ENCODE measurements at places on chromosomes 7 and 10.

DNA sequence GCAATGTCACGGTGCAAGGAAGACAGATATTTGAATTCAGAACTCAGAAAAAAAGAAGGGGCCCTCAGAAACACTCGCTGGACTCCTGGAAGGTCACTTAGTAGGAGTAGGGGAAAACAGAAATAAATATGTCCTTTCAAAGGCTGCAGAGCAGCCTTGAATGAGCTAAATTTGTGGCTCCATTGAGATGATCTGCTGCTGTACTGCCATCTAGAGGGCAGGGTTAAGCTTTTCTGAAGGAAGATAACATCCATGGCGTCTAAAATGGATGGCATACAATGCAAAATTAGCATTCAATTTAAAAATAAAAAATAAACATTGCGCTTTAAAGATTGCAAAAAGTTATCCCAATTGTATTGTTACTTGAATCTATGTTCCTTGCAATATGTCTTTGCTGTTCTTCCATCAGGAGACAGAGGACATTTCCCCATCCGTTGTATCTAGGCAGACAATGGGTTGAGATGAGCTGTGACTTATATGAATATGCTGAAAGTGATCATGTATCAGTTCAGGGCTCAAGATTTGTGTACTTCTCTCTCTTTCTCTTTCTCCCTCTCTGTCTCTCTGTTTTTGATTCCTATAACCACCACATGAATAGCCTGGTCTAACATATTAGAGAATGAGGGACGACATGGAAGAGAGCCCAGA lies 642.2 kb downstream of the SH2D4B start:
- DNase-seq: peak; percentile 45

- no peak for DNase-seq
Observed at GRCh38 chr7:27615420-27616185, 47.1 kb downstream of the HIBADH start.

DNA sequence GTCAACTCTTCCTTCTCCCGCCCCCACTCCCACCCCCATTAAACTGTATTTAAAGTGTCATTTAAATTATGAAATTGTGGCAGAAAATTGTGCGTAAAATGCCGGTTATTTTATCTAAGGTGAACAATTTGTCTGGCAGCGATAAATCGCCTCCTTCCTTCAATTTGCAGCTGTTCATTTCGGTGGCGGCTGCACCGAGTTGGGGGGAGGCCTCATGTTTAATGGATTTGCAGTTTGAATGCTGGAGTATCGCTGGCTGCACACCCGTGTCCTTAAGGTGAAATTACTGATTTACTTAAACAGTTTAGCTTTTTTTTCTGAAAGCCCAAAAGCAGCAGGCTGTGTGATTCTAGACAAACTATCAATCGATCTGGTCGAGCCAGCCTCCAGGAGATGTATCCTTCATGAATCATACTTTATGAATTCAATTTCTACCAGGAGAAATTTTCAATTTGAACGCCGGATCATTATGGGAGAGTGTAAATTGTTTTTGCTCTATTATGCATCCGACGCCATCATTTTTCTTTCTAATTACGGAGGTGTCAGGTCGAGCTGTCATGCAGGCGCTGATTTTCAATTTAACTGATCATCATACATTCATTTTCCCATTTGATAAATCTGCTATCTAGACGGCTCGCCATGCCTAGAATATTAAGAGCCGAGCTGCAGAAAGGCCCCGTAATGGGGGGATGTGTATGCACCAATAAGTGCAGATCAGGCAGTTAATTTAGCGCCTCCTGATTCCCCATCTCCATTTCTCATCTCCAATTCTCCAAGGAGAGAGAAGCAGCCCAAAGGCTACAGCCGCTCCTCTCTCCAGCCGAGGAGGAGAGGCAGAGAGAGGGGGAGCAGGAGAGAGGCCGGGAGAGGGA lies 6.5 kb downstream of the UNCX start:
- DNase-seq: no peak

DNA sequence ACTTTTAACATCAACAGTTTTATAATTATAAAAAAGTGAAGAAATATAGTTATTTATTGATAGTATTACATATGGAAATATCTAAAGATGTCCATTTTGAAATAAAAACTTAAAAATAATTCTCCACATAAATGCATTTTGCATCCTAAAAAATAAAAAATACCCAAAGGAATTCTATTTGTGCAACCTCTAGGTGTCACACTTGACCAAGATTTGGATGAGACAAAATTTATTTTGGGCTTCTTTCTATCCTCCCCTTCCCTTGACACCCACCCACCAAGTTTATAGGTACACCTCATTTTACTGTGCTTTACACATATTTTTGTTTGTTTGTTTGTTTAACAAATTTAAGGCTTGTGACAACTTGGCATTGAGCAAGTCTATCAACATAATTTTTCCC lies 3.3 kb upstream of the THSD7A start:
- DNase-seq: no peak

DNA sequence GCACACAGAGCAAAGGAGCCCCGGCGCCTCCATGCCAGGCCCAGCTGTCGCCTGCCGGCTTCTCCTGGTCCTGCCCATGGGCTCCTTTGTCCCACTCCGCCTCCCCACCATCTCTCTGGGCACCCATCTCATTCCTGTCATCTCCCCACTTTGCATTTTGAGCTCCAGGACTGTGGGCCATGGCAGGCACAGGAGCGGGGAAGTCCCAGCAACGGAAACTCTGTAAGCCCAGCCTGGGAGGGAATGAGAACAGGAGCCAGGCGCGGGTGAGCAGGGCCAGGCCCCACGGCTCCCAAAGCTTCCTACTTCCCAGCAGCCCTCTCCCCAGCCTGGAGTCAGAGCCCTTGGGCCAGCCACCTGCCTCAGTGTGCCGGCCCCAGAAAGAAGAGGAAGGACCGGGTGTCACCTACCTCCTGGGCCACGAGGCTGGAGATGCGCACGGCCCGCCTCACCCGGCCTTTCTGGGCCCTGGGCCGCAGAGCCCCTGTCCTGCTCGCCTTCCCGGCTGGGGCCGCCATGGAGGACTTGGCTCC lies 23.1 kb downstream of the KCNH2 start:
- no peak for DNase-seq

GRCh38 chr10:35684586-35684985 lies 42.5 kb upstream of the FZD8 start:
- DNase-seq: no peak
